Foreskin keratinocyte (primary cell): ENCODE measurements at places on chromosomes 6 and 20. TPM values are rescaled to one million over a fixed set of nuclear protein-coding genes. Genes with fewer than 3 reads are reported as not detected.

The PRKN gene
- 0.25 and 0.51 TPM in 2 replicates for total RNA-seq

The RSPH4A gene
- 0.10 and 0.14 TPM in 2 replicates for total RNA-seq

The ACTL10 gene
- total RNA-seq: 1.1 and 1.4 TPM in 2 replicates

The ENTPD6 gene
- 74.6 and 78.4 TPM in 2 replicates for total RNA-seq

GRCh38 chr20:61925555-61926252, 140.0 kb downstream of the TAF4 start:
- DNase-seq: no peak

The ADGRF4 gene
- total RNA-seq: 2.8 and 3.3 TPM in 2 replicates

- DNase-seq: no peak
Measured at GRCh38 chr6:81696524-81696923, 56.0 kb downstream of the TENT5A start.

DNA sequence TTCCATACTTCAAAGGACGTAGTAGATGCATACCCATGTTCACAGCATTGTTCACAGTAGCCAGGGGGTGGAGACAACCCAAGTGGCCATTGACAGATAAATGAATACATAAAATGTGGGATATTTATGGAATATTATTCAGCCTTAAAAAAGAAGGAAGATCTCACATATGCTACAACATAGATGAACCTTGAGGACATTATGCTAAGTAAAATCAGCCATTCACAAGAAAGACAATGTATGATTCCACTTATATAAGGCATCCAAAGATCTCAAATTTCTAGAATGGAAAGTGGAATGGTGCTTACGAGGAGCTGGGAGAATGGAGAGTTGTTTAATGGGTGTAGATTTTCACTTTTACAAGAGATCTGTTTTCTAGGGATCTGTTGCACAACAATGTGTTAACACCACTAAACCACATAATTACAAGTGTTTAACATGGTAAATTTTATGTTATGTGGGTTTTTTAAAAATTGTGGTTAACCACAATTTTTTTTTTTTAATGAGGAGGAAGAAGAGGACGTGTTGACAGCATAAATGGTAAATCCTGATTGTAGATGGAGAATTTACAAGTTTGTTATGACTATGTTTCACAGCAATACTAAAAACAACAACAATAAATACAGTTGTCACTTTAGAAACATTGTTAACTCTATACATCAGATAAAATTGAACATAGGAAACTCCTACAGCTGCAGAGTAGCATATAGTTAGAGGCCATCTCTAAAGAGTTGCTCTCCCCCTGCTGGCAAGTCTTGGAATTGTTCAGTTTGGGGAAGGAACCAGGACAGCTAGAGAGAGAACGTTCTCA, 41.6 kb downstream of the CCN2 start:
- no peak for DNase-seq

The DNAAF9 gene
- 5.8 and 7.2 TPM in 2 replicates for total RNA-seq

- no peak for DNase-seq
Measured at GRCh38 chr6:77620278-77620882, 32.5 kb upstream of the MEI4 start.

The CNKSR3 gene
- 2.4 and 3.2 TPM in 2 replicates for total RNA-seq

The ZNF311 gene
- 2.3 and 3.3 TPM in 2 replicates for total RNA-seq

GRCh38 chr20:40111282-40111681, 577.8 kb downstream of the MAFB start:
- peak; percentile 33 for DNase-seq

The TP53RK gene
- 13.9 and 14.2 TPM in 2 replicates for total RNA-seq

DNA sequence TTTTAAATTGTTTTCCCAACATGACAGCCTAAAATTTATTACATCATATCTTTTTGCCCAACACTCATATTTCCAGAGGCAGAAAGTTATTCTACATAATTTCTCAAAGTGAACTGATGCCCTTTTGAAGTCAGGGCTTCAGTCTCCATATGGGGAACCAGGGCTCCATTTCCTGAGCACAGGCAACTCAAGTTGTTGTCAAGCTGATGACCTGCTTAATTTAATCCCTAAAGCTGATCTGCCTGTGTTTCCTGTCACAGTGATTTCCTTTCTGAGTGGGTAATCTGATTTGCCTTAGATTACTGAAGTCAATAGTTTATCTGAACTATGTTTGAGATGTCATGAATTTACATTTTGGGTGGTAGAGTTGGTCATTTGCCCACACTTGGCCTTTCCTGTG, 932.1 kb upstream of the MANEA start:
- no peak for DNase-seq

The GDAP1L1 gene
- not detected in 2 replicates for total RNA-seq

GRCh38 chr20:36065427-36065998, 89.0 kb upstream of the EPB41L1 start:
- DNase-seq: no peak

DNA sequence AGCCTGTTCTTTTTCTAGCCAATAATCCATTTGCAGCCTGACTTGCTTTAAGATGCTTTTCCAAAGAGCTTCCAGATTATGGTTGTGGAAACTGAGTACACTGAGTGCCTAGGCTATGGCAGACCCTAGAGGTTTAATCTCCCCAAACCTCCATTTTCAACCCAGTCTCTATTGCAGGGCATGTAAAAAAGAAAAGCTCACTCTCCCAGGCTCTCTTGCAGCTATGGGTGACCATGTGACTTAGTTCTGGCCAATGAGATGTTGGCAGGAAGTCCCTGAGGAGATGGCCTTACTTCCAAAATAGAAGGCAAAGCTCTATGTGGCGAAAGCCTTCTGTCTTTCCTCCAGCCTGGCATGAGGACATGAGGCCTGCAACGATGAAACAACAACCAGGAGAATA, 3.8 kb downstream of the PDRG1 start:
- DNase-seq: no peak

GRCh38 chr20:2867081-2867864, 6.0 kb upstream of the PTPRA start:
- DNase-seq: no peak

DNA sequence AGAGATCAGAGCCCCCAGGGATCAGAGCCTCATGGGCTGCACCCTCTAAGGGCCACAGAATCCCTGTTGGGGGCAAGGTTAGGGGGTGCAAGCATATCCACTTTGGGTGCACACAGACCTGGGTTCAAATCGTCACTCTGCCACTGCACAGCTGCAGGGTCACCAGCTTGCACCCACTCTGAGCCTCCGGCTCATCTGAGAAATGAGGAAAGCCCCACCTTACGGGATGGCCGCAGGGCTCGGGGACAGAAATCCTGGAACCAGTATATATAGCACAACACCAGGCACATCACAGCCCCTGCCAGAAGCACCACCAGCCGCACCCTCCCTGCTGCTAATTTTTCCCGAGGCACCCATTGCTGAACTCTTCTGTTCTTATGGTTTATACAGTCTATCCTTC, 169.6 kb downstream of the NFATC2 start:
- no peak for DNase-seq
